Vagina (tissue), 2 donors: ENCODE measurements at places on chromosomes 2 and 18. TPM values are rescaled to one million over a fixed set of nuclear protein-coding genes. Genes with fewer than 3 reads are reported as not detected.

DNA sequence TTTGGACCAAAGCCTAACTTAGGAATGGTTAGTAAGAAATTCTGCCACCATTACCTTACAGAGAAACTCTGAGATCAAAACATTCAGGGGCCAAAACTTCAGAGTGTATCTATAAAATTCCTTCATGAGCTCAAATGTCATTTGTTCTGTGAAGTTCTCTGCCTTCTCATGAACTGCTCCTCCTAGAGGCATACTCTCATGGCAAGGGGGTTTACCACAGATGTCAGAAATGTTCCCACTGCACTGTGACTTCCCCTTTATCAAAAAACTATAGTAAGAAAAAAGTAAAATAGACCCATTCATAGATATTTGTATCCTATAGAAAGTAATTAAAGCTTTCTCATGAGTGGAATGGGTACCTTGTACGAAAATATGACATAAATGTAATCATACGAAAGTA, 68.5 kb downstream of the USP40 start:
- DNase-seq = no peak

GRCh38 chr2:224545884-224546644, 39.1 kb downstream of the CUL3 start:
- no peak for DNase-seq

- no peak for DNase-seq
Observed at GRCh38 chr2:141941210-141941714, 189.6 kb downstream of the LRP1B start.

Gene RSAD2
- 0.25 TPM for total RNA-seq

Gene FNDC4
- 18.2 TPM for total RNA-seq
